ENCODE measurements at places on chromosomes 6 and 20.

DNA sequence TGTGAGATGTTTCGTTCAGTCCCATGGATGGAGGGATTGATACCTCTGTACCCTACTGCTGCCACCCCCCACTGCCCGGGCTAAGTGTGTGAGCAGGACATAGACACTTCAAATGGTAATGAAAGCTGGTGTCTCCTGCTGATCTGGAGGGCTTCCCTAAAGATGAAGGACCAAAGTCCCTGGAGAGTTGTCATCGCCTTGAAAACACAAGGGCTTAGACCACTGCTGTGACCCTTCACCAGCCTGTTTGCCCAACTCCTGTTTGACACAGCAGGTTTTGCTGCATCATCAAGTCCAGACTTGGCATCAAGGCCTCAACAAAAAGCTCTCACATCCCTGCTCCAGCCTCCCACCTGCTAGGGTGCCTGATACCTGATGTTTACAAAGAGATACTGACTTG is 57.9 kb upstream of the FAM8A1 start:
- DNase-seq = no peak

GRCh38 chr6:133460101-133460500 is 218.9 kb downstream of the EYA4 start:
- no peak for DNase-seq

GRCh38 chr6:160837146-160837545 is 135.1 kb downstream of the PLG start:
- no peak for DNase-seq

- DNase-seq = no peak
Measured at GRCh38 chr6:141513830-141514229, 618.9 kb upstream of the GJE1 start.

DNA sequence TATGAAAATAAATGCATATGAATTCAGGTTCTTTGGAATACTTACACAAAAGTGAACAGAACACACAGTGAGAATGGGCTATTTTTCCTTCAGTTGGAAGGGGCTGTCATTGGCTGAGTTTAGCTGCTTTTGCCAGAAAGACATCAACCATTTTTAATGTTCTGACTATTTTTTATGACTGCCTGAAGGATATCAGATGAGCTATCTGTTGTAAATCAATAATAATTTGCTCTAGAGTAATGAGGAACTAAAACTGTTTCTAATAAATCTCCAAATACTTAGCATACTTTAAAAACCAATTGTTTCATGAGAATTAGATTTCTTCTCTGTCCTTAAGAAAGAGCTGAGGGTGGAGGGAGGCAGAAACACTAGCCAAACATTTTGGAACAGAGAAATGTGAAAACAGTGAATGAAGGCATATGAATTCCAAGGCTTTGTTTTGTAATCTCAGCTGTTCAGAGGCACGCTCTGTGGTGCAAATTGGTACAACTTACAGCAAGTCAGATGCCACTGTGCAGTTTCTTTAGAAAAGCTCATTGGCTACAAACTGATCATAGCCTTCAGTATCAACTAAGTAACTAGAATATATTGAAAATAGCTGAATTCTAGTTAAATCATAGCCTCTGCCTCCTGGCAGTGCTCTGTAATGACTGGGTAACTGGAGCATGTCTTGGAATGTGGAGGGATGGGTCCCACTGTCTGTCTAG is 228.9 kb upstream of the JAG1 start:
- no peak for DNase-seq

GRCh38 chr6:154683756-154684523 is 49.3 kb upstream of the SCAF8 start:
- DNase-seq = no peak

- no peak for DNase-seq
Measured at GRCh38 chr6:38713812-38714211, 1.3 kb upstream of the DNAH8 start.

DNA sequence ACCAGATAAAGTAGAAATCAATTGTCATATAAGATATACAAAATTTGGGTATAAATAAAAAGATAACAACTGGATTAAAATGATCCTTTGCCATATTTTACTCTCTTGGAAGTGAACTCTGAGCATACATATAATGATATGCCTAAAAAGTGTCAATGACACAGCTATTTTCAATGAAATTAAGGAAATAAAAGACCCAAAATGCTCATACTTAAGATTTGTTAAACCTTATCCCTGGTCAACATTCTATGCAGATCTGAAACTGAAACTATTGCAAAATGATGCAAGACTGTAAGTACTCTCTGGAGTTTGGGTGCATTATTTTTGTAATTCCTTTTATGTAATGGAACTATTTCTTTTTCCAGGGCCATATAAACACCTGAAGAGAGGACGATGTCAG is 119.0 kb upstream of the SGK1 start:
- no peak for DNase-seq

GRCh38 chr20:8012724-8013123 is 6.8 kb downstream of the TMX4 start:
- no peak for DNase-seq

- DNase-seq = peak; percentile 8
Measured at GRCh38 chr20:35776513-35777101, 4.8 kb downstream of the PHF20 start.

DNA sequence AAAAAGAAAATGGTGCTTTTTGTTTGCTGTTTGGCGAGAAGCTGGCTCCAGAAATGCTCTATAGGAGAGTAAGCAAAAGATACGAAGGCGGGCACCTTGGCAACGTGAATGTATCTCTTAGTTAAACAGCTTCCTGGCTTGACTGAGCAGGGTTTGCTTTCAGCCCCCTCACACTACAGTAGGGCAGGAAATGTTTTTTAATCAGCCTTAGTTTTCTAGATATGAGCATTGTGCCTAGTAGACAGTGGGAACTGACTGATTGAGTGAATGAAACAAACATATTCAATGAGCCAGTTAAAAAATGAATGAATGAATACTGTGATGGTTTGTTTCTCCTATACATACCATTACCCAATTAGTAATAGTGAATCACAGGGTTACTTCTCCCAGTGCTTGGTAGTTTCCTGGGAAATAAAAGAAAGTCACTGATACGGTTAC is 19.9 kb downstream of the CAP2 start:
- no peak for DNase-seq

DNA sequence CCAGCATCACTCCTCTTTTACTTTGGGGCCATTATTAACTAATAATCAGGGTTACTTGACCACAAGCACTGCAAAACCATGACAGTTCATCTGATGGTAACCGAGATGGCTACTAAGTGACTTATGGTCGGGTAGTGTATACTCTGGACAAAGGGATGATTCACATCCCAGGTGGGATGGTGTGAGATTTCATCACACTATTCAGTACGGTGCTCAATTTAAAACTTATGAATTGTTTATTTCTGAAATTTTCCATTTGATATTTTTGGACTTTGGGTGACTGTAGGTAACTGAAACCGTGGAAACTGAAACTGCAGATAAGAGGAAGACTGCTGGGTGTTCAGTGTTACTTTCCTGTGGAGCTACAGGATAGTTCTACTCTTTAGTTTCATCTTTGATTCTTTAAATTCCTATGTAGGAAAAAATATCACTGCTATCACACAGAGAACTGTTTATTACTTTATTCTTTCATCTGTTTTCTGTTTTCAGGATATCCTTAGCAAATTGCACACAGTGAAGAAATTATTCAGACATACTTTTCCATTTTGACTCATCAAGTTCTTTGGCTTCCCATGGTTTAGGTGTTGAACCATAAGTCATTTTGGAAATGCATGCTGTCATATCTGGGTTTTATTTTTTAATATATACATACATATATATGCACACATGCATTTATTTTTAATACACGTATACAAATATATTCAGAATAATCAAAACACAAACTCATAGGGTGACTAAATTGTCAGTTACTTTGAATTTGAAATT is 59.1 kb upstream of the C20orf144 start:
- no peak for DNase-seq

DNA sequence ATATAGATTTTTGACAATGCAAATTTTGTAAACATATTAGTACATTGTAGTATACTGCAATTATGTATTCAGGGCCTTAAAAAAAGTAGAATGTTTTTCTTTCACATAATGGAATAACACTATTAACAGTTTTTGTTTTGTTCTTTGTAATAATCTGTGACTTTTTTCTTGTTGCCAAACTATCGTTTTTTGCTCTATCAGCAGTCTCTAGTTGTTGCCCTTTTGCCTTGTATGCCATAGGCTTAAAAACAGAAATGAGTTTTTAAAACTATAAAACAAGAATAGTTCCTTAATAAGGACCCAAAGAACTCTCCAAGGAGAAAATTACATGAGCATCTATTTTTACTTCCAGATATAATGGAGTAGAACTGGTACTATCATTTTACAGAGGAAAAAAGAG is 29.5 kb downstream of the REPS1 start:
- DNase-seq = no peak

DNA sequence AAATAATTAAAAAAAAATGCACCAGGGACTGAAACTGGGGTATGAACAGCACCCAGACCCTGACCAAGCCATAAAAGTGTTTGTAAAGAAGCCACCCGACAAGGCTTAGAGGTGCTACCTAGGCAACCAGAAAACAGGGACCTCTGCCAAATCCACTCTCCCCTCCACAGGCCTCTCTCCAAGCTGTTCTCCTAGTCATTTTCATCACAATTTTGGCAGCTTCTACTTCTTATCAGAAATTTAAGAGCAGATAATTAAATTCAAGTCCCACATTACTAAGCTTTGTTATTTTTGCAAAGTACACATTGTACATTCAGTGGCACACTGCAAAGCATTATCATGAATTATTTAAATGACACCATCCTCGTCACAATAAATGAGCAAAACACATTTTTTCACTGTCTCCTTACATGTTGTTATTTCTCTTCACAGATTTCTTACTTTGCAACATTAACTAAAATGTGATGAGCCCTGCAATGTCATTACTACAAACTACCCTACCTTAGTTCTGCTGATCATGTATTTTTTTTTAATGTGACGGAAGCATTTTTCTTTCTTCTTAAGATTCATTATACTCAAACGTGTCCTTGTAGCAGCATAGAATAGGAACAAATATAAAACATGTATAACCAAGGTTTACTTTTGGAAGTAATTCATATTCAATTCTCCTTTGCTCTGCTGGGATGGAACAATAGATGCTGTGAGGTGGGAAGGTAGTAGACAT is 38.1 kb downstream of the ECT2L start:
- peak; percentile 31 for DNase-seq

DNA sequence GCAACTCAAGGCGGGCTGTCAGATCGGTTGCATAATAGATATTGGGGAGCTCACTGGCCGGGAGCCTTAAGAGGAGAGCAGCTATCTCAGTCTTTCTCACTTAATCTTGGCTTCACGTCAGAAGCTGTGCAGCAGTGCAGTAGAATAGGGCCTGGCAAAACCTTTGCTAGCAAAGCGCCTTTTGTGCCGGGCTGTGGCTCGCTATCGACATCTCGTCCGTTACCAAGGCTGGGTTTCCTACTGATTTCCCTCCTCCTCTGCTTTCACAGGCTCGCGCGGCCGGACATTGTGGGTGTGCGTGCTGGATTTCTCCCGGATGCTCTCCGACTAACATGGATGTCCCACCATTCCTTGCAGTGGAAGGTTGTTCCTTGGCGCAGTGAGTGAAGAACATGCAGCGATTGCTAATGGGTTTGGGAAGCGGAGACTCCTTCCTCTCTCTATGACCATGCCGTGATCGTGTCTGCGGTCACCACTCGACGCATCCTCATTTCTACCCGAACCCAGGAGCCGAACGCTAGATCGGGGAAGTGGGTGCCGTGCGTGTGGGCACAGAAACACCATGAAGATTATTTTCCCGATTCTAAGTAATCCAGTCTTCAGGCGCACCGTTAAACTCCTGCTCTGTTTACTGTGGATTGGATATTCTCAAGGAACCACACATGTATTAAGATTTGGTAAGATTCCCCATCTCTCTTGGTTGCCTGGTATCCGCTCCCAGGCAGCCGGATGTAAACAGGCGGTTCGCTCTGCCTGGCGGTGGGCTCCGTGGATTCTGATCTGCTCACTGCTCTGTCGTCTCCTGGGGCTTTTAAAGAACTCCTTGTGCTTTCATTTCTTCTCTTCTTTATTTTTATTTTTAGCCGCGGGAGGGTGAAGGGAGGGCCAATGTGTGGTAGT is 5.5 kb downstream of the GRIK2 start:
- peak; percentile 21 for DNase-seq

- no peak for DNase-seq
Measured at GRCh38 chr6:161044335-161044734, 52.8 kb downstream of the MAP3K4 start.

- DNase-seq = no peak
Measured at GRCh38 chr6:127749095-127749494, 151.8 kb downstream of the THEMIS start.

DNA sequence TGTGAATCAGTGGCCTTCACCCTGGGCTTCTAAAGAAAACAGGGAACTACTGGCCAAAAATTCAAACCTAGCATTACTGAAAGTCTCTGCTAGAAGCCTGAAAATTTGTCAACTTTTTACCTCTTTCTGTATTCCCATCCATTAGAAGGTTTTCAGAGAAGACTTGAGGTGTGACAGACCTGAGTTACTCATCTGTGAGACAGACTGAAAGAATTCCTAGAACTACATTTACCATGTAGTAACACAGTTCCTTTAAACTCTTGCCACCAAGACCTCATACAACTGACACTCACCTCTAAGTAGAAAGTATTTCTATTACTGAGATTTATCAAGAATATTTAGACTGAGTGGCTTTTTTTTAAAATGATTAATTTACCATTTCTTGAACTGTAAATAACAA is 4.5 kb downstream of the DPM1 start:
- DNase-seq = no peak

DNA sequence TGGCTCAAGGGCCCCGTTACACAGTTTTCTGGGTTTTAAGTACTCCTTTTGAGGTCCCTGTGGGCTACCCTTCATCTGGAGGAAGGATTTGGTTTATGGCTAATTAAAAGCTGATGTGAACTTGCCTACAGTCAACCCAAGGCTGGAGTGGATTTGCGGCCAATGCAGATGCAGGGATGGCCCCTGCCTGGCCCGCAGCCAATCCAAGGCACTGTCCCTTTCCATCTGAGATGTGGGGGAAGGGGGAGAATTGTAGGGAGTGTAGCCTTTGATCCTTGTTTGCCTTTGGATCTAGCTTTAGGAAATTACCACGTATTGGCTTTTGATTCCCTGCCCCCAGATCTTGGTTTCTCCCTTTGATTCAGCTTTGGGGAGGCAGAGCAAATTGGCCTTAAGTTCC is 128.0 kb upstream of the GGTLC1 start:
- DNase-seq = no peak
